ENCODE measurements at places on chromosomes 12 and 14. TPM values are rescaled to one million over a fixed set of nuclear protein-coding genes. Genes with fewer than 3 reads are reported as not detected.

Gene MIP
- 0.15 TPM for total RNA-seq

Gene DPY19L2
- total RNA-seq = 1.6 TPM

Gene MSRB3
- total RNA-seq = 28.1 TPM

Gene AQP5
- not detected for total RNA-seq

Gene PRKD1
- 2.2 TPM for total RNA-seq

Gene TAS2R19
- total RNA-seq = 0.15 TPM

Gene RIPK3
- total RNA-seq = not detected

Gene P3H3
- total RNA-seq = 28.7 TPM

Gene RAD9B
- total RNA-seq = 0.30 TPM

Gene KRT71
- total RNA-seq = not detected
